ENCODE measurements at places on chromosomes 13 and 19.

DNA sequence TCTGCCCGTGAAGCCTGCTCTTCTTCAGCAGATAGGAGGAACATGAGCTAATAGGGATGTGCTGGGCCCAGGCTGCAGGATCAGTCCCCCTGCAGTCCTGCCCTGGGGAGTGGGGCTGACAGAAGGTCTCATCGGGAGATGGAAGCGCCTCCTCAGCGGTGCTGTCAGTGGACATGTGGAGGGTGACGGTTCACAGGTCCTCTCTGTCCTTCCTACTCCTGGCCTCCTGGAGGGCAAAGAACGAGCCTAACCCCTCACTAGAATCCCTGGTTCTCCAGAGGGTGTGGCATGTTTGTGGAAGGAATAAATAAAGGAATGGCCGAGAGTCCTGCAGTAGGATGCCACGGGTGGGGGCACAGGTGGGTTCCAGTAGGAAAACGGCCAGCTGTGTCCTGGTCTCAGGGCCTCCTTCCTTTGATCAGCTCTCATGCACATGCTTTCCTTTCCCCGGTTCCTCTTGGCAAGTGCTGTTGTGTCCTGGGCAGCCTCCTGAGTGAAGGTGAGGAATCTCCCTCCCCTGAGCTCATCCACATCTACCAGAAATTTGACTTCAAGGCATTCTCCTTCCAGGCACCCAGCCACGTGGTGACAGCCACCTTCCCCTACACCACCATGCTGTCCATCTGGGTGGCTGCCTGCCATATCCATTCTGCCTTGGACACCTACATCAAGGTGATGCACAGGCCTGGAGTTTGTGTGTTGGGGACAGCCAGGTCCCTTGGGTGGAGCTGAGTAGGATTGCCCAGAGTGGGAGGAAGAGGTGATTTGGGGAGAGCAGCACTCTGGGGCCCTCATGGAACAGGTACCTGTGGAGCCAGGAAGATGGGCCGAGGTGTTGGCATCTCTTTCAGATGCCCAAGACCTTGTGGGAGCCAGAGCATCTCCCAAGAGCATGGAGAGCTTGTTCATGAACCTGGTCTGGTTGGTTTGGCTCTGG, 28.6 kb upstream of the ZNF492 start:
- DNase-seq: no peak

- DNase-seq: no peak
These were observed 31.7 kb downstream of the DNAJC15 start for GRCh38 chr13:43054803-43055802.

GRCh38 chr13:94224670-94225069, 254.8 kb downstream of the DCT start:
- no peak for DNase-seq

DNA sequence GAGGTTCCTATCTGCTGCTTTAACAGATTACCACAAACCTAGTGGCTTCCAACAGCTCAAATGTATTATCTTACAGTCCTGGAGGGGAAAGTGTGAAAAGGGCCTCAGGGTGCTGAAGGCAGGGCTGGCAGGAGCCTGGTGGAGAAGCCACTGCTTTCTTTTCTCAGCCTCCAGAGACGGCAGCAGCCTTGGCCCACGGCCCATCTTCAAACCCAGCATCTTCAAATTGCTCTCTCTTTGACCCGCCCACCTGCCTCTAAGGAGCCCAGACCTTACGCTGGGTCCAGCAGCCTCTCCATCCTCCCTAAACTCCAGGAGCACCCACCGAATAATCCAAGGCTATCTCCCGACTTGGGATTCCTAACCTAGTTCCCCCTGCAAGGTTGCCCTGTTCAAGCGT, 35.6 kb downstream of the C13orf46 start:
- no peak for DNase-seq

DNA sequence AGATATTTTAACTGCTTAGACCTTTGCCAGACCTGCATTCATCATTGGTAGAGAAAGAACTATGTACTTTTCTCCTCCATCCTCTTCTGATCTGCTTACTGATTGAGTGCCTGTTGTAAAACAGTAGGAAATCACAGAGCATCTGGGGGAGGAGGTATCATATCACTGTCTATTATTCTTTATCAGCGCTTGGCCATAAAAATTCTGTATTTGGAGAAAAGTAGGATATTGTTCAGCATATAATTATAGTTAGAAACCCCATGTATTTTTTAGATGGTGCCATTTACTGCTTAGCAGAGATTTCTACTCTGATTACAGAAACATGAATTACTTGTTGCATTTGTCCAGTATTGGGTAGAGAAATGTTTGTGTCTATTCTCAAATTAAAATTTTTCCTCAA, 62.4 kb downstream of the URI1 start:
- no peak for DNase-seq
